ENCODE measurements at places on chromosomes 2 and 18. TPM values are rescaled to one million over a fixed set of nuclear protein-coding genes. Genes with fewer than 3 reads are reported as not detected.

The BMP10 gene
- total RNA-seq: not detected

The ZNF396 gene
- 1.4 TPM for total RNA-seq

The TTR gene
- not detected for total RNA-seq

The CENPO gene
- total RNA-seq: 4.6 TPM

Measured in bronchial smooth muscle cell (primary cell).